Adrenal gland (tissue), 19 donors: ENCODE measurements at places on chromosomes 1 and 21. TPM values are rescaled to one million over a fixed set of nuclear protein-coding genes. Genes with fewer than 3 reads are reported as not detected.

DNA sequence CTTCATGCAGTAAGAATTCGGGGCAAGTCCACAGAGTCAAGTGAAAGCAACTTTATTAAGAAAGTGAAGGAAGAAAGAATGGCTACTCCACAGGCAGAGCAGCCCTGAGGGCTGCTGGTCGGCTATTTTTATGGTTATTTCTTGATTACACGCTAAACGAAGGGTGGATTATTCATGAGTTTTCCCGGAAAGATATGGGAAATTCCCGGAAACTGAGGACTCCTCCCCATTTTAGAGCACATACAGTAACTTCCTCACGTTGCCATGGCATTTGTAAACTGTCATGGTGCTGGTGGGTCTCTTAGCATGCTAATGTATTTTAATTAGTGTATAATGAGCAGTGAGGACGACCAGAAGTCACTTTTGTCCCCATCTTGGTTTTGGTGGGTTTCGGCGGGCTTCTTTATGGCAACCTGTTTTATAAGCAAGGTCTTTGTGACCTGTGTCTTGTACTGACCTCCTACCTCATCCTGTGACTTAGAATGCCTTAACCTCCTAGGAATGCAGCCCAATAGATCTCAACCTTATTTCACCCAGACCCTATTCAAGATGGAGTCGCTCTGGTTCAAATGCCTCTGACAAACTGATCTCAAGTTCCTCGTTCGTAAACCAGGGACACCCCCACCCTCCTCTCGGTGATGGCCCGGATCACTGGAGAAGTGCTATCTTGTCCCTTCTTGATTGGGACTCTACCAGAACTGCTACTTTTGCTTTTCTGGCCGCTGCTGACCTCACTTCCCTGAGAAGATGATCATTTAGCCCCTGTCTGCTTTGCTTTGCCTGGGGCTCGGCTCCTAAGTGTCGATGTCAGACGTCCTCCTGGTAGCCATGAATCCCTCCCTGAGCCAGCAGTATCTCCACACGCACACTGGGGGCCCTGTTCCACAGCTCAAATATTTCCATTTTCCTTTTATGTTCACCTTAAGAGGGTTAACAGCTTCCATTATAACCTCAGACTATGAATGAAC is 48.8 kb downstream of the CLSTN1 start:
- H3K4me3 ChIP-seq = no peak overlapping the region
- H3K27ac ChIP-seq = no peak overlapping the region
- H3K4me1 ChIP-seq = no peaks in the 10 kb centered on the region
- H3K36me3 ChIP-seq = peaks cover 12% of the 10 kb centered on the region
- H3K27me3 ChIP-seq = no peaks in the 10 kb centered on the region

GRCh38 chr1:6358757-6359201 is 34.8 kb downstream of the ACOT7 start:
- no peak overlapping the region for H3K4me3 ChIP-seq
- no peaks in the 10 kb centered on the region for H3K36me3 ChIP-seq
- no peaks in the 10 kb centered on the region for H3K27me3 ChIP-seq
- H3K4me1 ChIP-seq = peaks cover 21% of the 10 kb centered on the region
- H3K27ac ChIP-seq = peak overlapping the region; percentile 90
- no peak for DNase-seq

- no peaks in the 10 kb centered on the region for H3K36me3 ChIP-seq
- DNase-seq = no peak
- no peak overlapping the region for H3K4me3 ChIP-seq
- peaks cover 9% of the 10 kb centered on the region for H3K4me1 ChIP-seq
These were observed 16.4 kb upstream of the MAPKAPK2 start for GRCh38 chr1:206668351-206668750.

- no peaks in the 10 kb centered on the region for H3K36me3 ChIP-seq
- no peaks in the 10 kb centered on the region for H3K4me1 ChIP-seq
- no peak overlapping the region for H3K4me3 ChIP-seq
- no peak for DNase-seq
- H3K27ac ChIP-seq = no peak overlapping the region
These were observed 596.6 kb downstream of the PTPRU start for GRCh38 chr1:29832936-29833335.

DNA sequence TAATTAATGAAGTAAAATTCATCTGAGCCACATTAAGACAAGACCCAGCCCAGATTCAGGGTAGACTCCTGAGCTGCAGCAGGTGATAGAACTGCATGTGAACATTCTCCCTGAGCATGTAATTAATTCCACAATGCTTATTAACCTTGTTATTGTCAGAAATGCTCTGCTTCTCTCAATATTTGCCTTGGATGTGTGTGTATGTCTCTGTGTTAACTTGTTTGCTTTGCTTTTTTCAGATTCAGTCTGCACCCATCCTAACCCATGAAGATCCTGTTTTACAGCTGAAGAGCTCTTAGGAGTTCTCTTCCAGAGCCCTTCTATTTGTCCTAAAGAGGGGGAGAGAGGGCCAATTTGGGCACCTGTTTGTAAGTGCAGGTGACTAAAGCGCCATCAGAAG is 143.2 kb upstream of the BMP8A start:
- H3K4me3 ChIP-seq = no peak overlapping the region
- no peaks in the 10 kb centered on the region for H3K4me1 ChIP-seq
- no peak for DNase-seq
- no peaks in the 10 kb centered on the region for H3K27me3 ChIP-seq
- H3K27ac ChIP-seq = no peak overlapping the region

DNAJC6 gene
- 1.5 TPM for polyA plus RNA-seq

GRCh38 chr1:21823206-21823979 is 11.3 kb downstream of the LDLRAD2 start:
- H3K4me3 ChIP-seq = no peak overlapping the region
- peaks cover 56% of the 10 kb centered on the region for H3K36me3 ChIP-seq
- H3K4me1 ChIP-seq = peaks cover 2% of the 10 kb centered on the region
